Natural killer cell (primary cell): ENCODE measurements at places on chromosomes 5 and 9. TPM values are rescaled to one million over a fixed set of nuclear protein-coding genes. Genes with fewer than 3 reads are reported as not detected.

DNA sequence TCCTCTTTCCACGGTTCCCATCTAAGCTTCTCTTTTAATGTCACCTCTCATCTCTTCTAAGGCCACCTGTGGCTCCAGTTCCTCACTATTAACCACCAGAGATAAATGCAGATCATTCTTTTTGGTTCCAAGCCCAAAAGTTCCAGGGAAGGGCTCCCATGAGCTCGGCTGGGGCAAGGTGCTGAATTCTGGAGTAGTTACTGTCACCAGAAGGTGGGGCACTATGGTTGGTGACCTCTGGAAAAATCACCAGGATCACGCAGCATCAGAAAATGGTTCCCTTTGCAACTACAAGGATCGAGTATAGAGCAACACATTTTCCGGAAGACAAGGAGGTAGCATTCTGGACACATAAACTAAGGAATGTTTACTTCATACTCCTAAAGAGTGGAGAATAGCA is 528.7 kb upstream of the DAP start:
- no peak overlapping the region for H3K4me3 ChIP-seq
- no peak for DNase-seq
- H3K36me3 ChIP-seq, result no peaks in the 10 kb centered on the region
- no peaks in the 10 kb centered on the region for H3K4me1 ChIP-seq
- no peaks in the 10 kb centered on the region for H3K27me3 ChIP-seq

- no peak overlapping the region for H3K4me3 ChIP-seq
- no peak overlapping the region for H3K27ac ChIP-seq
- H3K27me3 ChIP-seq, result peaks cover 13% of the 10 kb centered on the region
- DNase-seq, result no peak
- H3K4me1 ChIP-seq, result peaks cover 17% of the 10 kb centered on the region
Observed at GRCh38 chr5:132773114-132773513, 3.9 kb downstream of the SEPTIN8 start.

- DNase-seq, result no peak
- H3K27ac ChIP-seq, result no peak overlapping the region
- no peaks in the 10 kb centered on the region for H3K4me1 ChIP-seq
- H3K4me3 ChIP-seq, result no peak overlapping the region
- H3K27me3 ChIP-seq, result no peaks in the 10 kb centered on the region
Observed at GRCh38 chr5:51181208-51181894, 201.9 kb upstream of the ISL1 start.

GRCh38 chr5:7793895-7794294 is 57.0 kb downstream of the CFAP90 start:
- H3K4me3 ChIP-seq, result no peak overlapping the region
- H3K27me3 ChIP-seq, result no peaks in the 10 kb centered on the region
- H3K4me1 ChIP-seq, result no peaks in the 10 kb centered on the region
- no peak for DNase-seq
- no peak overlapping the region for H3K27ac ChIP-seq

DNA sequence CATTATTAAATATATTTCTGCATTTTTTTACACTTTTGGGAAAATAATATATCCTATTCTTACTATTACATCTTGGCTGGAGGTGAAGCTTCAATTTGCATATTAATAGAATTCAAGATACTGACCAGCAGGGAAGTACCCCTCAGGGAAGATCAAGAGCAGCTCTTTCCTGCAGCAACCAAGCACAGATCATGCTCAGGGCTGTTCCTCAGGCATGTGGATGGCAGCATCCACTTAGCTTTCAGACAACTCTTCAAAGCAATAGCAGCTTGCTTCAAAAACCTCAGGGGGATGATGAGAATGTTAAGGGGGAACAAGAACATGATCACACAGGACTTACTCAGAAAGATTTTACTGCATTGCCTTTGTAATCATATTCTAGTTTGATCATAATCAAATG is 731.8 kb downstream of the SEMA5A start:
- H3K36me3 ChIP-seq, result no peaks in the 10 kb centered on the region
- DNase-seq, result no peak
- H3K4me3 ChIP-seq, result no peak overlapping the region
- no peaks in the 10 kb centered on the region for H3K4me1 ChIP-seq
- H3K27me3 ChIP-seq, result no peaks in the 10 kb centered on the region

DNA sequence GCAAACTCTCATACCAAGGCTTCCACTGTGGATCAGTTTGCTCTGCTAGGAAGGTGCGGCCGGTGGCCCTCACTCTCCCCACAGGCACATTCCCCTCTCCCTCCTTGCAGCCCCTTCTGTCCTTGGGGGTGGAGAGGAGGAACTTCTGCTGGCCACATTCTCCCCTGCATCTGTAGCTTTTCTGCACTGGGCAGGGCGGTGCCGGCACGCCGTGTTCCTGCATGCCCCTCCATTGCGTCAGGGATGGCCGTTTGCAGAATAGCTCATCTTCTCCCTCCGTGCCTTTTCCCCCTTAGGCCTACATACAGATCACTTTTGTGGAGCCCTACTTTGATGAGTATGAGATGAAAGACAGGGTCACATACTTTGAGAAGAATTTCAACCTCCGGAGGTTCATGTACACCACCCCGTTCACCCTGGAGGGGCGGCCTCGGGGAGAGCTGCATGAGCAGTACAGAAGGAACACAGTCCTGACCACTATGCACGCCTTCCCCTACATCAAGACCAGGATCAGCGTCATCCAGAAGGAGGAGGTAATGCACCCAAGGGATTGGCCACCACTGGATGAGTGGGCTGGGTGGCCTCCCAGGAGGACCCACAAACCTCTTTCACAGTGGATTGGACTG is 231.5 kb downstream of the DOCK8 start:
- H3K27ac ChIP-seq, result no peak overlapping the region
- no peak for DNase-seq
- no peak overlapping the region for H3K4me3 ChIP-seq
- H3K36me3 ChIP-seq, result peaks cover 81% of the 10 kb centered on the region
- no peaks in the 10 kb centered on the region for H3K27me3 ChIP-seq

- no peaks in the 10 kb centered on the region for H3K4me1 ChIP-seq
- no peaks in the 10 kb centered on the region for H3K27me3 ChIP-seq
Observed at GRCh38 chr5:41574391-41574790, 64.0 kb upstream of the PLCXD3 start.

- H3K27me3 ChIP-seq, result no peaks in the 10 kb centered on the region
- DNase-seq, result no peak
Observed at GRCh38 chr5:128764601-128765310, 200.5 kb upstream of the SLC27A6 start.

The LCN1 gene
- total RNA-seq, result not detected

The C5orf47 gene
- not detected for total RNA-seq

The F2RL1 gene
- 0.35 TPM for total RNA-seq

The CRAT gene
- 13.8 TPM for total RNA-seq

The CATSPER3 gene
- 0.79 TPM for total RNA-seq

The SPARC gene
- 23.4 TPM for total RNA-seq

The ASPN gene
- not detected for total RNA-seq

The SLC25A48 gene
- not detected for total RNA-seq
